ENCODE measurements at places on chromosomes 11 and 22. TPM values are rescaled to one million over a fixed set of nuclear protein-coding genes. Genes with fewer than 3 reads are reported as not detected.

Gene WBP2NL
- total RNA-seq, result 1.3 TPM

Gene BIRC3
- 217 TPM for total RNA-seq

Gene IL18
- 1.7 TPM for total RNA-seq

Gene USH1C
- total RNA-seq, result not detected

Gene TSGA10IP
- total RNA-seq, result not detected

Gene IRAG1
- total RNA-seq, result not detected

Gene PNPLA2
- 59.8 TPM for total RNA-seq

Gene APOBEC3B
- total RNA-seq, result 17.2 TPM

Gene MAJIN
- total RNA-seq, result not detected

Gene INS
- not detected for total RNA-seq

Gene SDHD
- 81.7 TPM for total RNA-seq

Gene NEFH
- 7.5 TPM for total RNA-seq

Gene PLEKHB1
- total RNA-seq, result 1.4 TPM

Gene VWCE
- total RNA-seq, result 8.1 TPM

Gene NLRP14
- 0.39 TPM for total RNA-seq

Gene PKP3
- total RNA-seq, result not detected

Gene RNF121
- 49.1 TPM for total RNA-seq

Gene MS4A6E
- not detected for total RNA-seq

Gene NAALAD2
- total RNA-seq, result not detected

Gene NRXN2
- total RNA-seq, result not detected

Gene TST
- total RNA-seq, result 15.2 TPM

Gene OR51B2
- not detected for total RNA-seq

Gene OR8A1
- total RNA-seq, result not detected

Gene CRYBB3
- 0.23 TPM for total RNA-seq

Gene SLCO2B1
- not detected for total RNA-seq

Gene KIAA1671
- total RNA-seq, result 10.5 TPM
